Muscle of arm (tissue), 14 donors: ENCODE measurements at places on chromosomes 2 and 18. TPM values are rescaled to one million over a fixed set of nuclear protein-coding genes. Genes with fewer than 3 reads are reported as not detected.

The CD8A gene
- 0.24 TPM for polyA plus RNA-seq

- DNase-seq = no peak
Observed at GRCh38 chr2:217299590-217299989, 439.7 kb upstream of the TNP1 start.

GRCh38 chr2:53460937-53461336, 306.7 kb upstream of the CHAC2 start:
- DNase-seq = no peak

GRCh38 chr2:3193443-3194330, 183.9 kb downstream of the EIPR1 start:
- no peak for DNase-seq
